Stimulated activated CD4-positive, alpha-beta T cell treated with anti-CD3 and anti-CD28 coated beads, Interleukin-1b, Interleukin-23, amount 100 ng/mL, for 24 hours (primary cell): ENCODE measurements at places on chromosomes 2 and 18.

DNA sequence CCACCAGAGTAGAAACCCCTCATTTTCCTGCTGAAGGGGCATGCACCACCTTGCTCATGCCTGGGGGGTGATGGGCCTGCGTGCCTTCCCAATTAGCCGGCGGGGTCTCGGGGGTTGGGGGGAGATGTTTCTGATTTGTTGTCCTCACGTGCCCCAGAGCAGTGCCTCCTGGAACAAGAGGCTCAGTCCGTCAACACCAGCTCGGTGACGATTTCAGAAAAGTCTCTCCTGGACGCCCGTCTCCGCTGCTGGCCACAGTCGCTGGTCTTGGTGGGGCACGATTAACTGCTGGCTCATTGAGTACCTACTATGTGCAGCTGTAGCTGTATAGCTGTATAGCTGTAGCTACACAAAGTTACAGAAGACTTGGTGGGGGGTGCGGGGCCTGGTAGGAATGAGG is 4.4 kb downstream of the ACKR3 start:
- no peak for DNase-seq

GRCh38 chr2:112195950-112196349 is 57.8 kb downstream of the FBLN7 start:
- DNase-seq = no peak

DNA sequence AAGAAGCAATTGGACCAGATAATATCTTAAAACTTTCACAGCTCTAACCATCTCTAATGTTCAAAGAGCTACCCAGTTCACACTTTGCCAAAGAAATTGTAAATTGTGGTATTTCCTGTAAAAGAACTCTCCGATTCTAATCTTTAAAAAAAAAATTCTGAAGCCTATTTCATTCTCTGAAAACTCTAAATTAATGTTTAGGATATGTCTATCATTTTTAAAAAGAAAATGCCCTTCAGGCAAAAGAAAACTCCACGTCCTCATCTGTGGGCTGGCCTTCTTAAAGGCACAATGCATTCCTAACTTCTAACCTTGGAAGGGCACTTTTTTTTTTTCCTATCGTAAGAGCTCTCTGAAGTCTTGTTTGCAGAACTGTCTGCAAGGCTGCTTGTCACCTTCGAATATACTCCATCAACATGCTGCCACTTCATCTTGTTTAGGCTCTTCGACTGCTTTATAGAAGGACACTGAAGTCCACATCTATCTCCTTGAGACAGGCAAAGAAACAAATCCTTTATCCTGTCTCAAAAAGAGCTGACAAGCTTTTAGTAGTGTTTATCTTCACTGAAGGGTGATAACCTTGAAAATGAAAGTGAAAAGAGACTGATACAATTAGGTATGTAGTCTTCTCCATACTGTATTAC is 124.3 kb upstream of the SLC39A10 start:
- DNase-seq = no peak

DNA sequence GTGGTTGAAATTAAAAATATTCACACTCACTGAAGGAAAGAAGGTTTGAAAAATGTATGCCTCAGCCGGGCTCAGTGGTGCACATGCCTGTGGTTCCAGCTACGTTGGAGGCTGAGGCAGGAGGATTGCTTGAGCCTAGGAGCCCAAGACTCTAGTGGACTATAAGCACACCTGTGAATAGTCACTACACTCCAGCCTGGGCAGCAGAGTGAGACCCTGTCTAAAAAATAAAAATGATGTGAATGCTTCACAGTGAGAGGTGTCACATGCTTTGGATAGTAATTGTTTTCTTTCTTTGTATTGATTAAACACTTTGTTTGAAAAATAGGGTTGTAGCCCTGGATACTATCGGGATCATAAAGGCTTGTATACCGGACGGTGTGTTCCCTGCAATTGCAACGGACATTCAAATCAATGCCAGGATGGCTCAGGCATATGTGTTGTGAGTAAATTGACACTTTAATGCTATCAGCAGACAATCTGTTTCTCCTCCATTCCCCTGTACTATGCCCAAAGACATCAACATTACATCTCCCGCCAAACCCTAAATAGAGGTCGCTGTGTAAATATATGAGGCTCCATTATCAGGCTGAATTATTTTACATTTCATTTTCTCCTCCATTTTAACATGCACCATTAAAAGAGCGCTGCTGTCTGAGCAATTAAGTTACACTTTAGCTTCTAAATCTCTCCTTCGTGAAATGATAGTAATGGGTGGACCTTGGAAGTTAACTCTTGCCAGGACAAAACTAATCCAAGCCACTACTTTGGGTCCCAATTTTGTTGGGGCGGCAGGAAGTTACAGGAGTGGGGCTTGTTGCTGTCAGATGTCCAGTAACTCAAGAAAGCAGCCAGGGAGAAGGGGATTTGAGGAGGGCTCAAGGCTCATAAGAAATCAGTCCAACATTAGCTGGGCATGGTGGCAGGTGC is 138.3 kb upstream of the TTC39C start:
- no peak for DNase-seq

- no peak for DNase-seq
Observed at GRCh38 chr2:23454501-23455120, 69.6 kb downstream of the KLHL29 start.

GRCh38 chr2:64887565-64887964 is 101.6 kb upstream of the SLC1A4 start:
- no peak for DNase-seq

DNA sequence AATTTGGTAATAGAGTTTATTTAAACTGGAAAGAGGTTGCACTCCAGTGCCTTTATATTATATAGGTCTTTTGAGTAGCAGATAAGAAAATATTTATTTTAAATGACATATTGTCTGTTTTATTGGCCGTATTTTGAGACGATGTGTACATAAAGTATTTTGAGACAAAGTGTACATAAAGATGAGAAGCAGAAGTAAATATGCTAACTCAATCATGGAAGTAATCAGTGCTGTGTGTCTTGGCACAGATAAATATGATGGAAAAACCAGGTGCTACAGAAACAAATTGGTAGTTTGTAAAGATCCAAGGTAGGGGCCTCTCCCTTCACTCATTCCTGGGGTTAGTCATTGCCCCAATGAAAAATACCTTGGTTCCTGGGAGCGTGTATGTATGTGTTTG is 382.9 kb downstream of the DSEL start:
- DNase-seq = no peak

DNA sequence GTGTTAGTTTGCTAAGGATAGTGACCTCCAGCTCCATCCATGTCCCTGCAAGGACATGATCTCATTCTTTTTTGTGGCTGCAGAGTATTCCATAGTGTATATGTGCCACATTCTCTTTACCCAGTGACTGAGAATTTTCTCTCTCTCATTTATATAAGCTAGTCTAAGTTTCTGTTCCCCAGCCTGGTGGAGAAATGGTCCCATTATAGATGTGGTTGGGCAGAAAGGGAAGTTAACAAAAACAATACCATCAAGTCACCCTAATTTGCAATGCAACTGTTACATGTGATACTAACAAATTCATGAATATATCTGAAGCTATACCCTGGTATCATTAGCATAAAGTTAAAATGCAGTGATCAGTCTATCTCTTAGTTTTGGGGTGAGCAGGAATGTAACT is 54.0 kb downstream of the DNER start:
- no peak for DNase-seq

- no peak for DNase-seq
Observed at GRCh38 chr18:53909668-53910067, 314.8 kb downstream of the MBD2 start.

GRCh38 chr2:226583715-226584114 is 215.9 kb downstream of the IRS1 start:
- no peak for DNase-seq

DNA sequence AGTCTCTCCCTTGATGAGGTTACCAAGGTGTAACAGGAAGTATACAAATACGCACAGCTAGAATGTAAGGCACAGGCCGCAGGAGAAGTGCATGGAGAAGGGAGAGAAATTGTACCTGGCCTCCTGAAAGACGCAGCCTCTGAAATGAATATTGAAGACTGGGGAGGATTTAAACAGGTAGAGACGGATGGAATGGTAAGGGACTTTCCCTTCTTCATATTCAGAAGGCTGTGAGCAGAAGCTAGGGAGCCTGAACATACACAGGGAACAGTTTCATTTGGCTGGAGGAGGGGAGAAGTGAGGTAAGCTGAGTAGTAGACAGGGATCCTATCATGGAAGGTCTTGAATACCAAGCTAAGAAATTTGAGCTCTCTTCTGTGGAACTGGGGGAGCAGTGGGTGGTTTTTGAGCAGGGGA is 112.7 kb downstream of the ANKRD44 start:
- no peak for DNase-seq

DNA sequence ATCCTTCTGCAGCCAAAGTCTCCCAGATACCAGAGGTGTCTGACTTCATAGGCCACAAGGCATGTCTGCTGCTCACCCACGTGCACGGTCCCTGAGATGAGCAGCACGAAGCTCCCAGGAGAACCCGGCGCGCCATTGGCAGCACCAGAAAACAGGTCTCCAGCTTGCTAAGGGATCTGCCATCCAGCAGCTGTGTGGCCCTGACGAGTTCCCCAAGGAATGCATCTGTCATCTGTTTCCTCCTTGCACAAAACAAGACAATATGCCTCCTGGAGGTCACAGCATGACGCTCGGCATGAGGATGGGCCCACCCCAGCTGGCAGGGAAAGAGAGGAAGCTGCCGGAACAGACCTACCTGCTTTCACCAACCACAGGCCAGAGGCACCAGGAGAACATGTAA is 29.2 kb downstream of the HS6ST1 start:
- no peak for DNase-seq

GRCh38 chr2:11942178-11942569 is 195.7 kb downstream of the LPIN1 start:
- DNase-seq = no peak

DNA sequence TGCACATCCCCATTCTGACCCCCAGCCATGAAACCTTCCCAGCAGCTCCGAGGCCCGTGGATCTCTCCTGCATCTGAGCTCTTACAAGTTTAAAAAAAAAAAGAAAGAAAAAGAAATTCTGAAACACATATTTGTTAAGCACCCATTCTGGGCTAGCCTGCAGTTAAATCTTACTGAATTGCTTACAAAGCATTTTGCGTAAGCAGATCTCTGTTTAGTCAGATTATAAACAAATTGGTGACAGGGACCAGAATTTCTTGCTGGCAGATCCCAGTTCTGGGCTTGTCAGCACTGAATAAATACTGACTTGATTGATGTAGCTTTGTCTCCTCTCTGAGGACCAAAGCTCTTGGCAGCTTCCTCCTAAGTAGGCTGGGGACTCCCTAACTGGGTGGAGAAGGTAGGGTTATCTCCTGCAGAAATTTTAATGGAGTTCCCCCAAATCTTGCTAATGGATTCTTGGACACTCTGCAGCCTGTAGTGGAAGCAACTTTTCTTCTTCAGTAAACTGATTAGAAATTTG is 160.9 kb downstream of the MIB1 start:
- no peak for DNase-seq

GRCh38 chr2:161101406-161101805 is 58.8 kb upstream of the TANK start:
- DNase-seq = no peak

GRCh38 chr2:141380008-141380979 is 750.5 kb downstream of the LRP1B start:
- no peak for DNase-seq

- DNase-seq = peak; percentile 30
Observed at GRCh38 chr2:42493468-42494354, at the start of gene KCNG3. KCNG3 (minus strand) TSS chr2:42493982; CDS start chr2:42493501, 481 bp downstream.

DNA sequence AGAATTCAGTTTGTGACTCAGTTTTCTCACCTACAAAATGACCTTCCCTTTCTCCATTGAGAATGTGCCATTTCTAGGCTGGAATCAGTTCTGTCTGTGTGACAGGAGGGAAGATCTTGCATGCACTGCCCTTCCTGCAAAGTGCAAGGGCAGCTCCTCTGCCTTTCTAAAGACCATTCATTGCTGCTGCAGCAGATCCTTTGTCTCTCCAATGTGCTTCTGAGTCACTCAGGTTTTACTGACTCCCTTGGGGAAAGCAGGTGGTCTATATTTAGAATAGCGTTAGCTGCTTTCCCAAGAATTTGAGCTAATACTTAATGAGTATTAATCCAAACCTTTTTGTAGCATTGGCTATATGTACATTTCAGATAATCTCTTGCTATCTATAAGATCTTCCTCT is 62.5 kb downstream of the DAW1 start:
- DNase-seq = no peak

- no peak for DNase-seq
Observed at GRCh38 chr2:31317396-31317795, 83.4 kb downstream of the EHD3 start.

DNA sequence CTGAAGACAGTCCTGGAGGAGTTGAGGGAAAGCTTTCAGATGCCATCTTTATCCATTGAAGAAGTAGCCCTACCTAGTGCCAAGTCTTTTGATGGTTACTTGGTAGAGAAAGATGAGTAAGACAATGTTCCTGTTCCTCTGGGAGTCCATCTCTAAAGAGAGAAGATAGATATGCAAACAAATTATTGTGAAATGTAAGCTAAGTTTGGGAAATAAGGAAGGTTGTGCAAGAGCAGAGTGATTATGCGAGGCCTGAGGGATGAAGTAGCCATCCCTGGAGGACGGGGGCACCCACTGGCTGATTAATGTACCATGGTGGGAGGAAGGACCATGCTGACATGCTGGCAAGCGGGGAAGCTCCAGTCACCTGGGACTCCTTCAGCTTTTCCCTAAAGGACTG is 994 bp upstream of the DTNA start:
- DNase-seq = no peak

GRCh38 chr18:76827205-76828200 is 5.1 kb downstream of the ZNF236 start:
- no peak for DNase-seq

DNA sequence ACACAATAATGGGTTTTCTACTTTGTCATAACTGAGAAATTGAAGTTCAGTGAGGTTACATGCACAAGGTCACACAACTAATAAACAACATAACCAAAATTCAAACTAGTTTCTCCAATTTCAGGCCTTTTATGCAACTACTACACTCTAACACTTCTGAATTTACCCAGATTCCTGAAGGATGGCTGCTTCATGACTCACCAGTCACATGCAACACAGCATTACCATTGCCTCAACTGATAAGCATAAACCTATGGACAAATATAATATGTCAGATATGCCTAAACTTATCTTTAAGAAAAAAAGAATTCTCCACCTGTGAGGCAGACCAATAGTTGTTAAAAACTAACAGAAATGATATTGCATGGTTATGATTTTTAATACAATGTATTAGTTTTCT is 586.5 kb upstream of the SLC8A1 start:
- no peak for DNase-seq

DNA sequence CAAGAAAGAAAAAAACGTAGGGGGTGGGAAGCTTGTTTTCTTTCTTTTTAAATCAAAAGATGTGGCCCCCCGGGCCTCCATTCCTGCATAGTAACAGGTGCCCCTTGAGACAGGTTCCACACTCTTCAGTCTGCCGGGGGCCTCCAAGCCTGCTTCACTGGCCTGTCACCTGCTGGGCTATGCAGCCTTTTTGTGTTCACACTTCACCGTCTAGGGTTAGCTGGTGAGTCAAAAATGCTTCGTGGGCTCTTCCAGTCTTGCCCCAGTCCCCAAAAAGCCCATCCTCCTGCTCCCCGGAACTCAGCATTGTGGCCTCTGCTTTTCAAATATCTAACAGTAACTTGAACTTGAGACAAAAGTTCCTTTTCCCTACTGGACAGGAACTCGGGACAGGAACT is 67.9 kb downstream of the POLR1A start:
- no peak for DNase-seq
